ENCODE measurements at places on chromosomes 3 and 15.

DNA sequence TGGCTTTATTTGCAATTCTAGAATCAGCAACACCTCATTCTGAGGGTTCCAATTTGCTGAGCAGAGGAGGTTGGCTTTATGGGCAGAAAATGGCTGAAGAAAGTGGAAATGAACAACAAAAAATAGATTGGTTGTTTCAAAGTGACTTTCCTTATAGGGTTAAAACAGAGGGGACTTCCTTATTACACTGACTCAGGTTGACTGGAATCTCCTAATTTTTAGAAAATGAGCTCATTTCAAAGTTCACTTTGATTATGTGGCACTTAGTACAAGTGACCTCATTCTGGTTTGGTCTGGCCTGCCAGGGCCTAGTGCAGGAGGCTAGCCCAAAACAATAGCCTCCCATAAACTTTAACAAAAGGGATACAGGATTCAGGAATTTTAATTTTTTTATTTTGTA, 41.4 kb downstream of the NFKBIZ start:
- H3K27me3 ChIP-seq: no peaks in the 10 kb centered on the region
- H3K4me3 ChIP-seq: no peak overlapping the region
- no peaks in the 10 kb centered on the region for H3K4me1 ChIP-seq
- H3K27ac ChIP-seq: no peak overlapping the region

- no peak overlapping the region for H3K4me3 ChIP-seq
- no peak overlapping the region for H3K27ac ChIP-seq
- DNase-seq: no peak
- H3K36me3 ChIP-seq: no peaks in the 10 kb centered on the region
- H3K27me3 ChIP-seq: no peaks in the 10 kb centered on the region
Measured at GRCh38 chr3:127715532-127715931, 42.8 kb downstream of the ABTB1 start.

- H3K4me1 ChIP-seq: no peaks in the 10 kb centered on the region
- H3K27me3 ChIP-seq: no peaks in the 10 kb centered on the region
- H3K27ac ChIP-seq: no peak overlapping the region
- no peak for DNase-seq
- no peak overlapping the region for H3K4me3 ChIP-seq
Measured at GRCh38 chr3:34890247-34890646, 749.1 kb upstream of the ARPP21 start.

- no peaks in the 10 kb centered on the region for H3K27me3 ChIP-seq
- H3K4me1 ChIP-seq: no peaks in the 10 kb centered on the region
- no peaks in the 10 kb centered on the region for H3K36me3 ChIP-seq
- no peak overlapping the region for H3K4me3 ChIP-seq
- no peak for DNase-seq
Measured at GRCh38 chr3:55167586-55168317, 239.9 kb upstream of the LRTM1 start.

- no peak overlapping the region for H3K27ac ChIP-seq
- no peak overlapping the region for H3K4me3 ChIP-seq
- H3K27me3 ChIP-seq: no peaks in the 10 kb centered on the region
- DNase-seq: no peak
Measured at GRCh38 chr15:72737061-72737460, 46.5 kb downstream of the ADPGK start.

- H3K4me1 ChIP-seq: peaks cover 17% of the 10 kb centered on the region
- no peaks in the 10 kb centered on the region for H3K36me3 ChIP-seq
- no peak overlapping the region for H3K27ac ChIP-seq
Measured at GRCh38 chr3:150385296-150386242, 22.5 kb upstream of the TSC22D2 start.

Data from CD4-positive, alpha-beta memory T cell (primary cell).